Activated naive CD8-positive, alpha-beta T cell treated with anti-CD3 and anti-CD28 coated beads, Interleukin-2, amount 10 ng/mL, durations not matched to agents 7 days and 5 days (primary cell): ENCODE measurements at places on chromosomes 2 and 18.

GRCh38 chr18:46152436-46152807 is 48.2 kb downstream of the HAUS1 start:
- no peaks in the 10 kb centered on the region for H3K27me3 ChIP-seq
- peaks cover 18% of the 10 kb centered on the region for H3K36me3 ChIP-seq
- peak overlapping the region; percentile 14 for H3K27ac ChIP-seq
- no peak for DNase-seq
- peaks cover 65% of the 10 kb centered on the region for H3K4me1 ChIP-seq

DNA sequence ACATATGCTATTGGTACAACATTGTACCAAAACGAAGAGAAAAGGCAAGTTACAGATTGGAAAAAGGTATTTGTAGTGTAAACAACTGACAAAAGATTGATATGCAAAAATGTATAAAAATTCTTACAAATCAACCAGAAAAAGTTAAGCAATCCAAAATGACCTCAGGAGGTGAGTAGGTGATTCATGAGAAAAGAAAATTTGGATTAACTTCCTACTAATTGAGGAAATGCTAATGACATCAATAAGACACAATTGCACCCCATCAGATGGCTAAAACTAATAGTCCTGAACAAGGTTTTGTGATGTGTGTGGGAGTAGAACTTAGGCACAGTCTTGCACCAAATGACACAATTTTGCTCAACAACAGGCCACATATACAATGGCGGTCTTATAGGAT is 129.3 kb downstream of the COPS8 start:
- DNase-seq, result no peak
- peaks cover under 1% of the 10 kb centered on the region for H3K27me3 ChIP-seq
- H3K4me1 ChIP-seq, result no peaks in the 10 kb centered on the region
- H3K36me3 ChIP-seq, result no peaks in the 10 kb centered on the region
- H3K4me3 ChIP-seq, result no peak overlapping the region
- no peak overlapping the region for H3K27ac ChIP-seq

- no peaks in the 10 kb centered on the region for H3K36me3 ChIP-seq
- no peak overlapping the region for H3K27ac ChIP-seq
- no peaks in the 10 kb centered on the region for H3K27me3 ChIP-seq
- no peak for DNase-seq
- no peaks in the 10 kb centered on the region for H3K4me1 ChIP-seq
Observed at GRCh38 chr2:105114551-105114950, 76.7 kb downstream of the MRPS9 start.

GRCh38 chr2:201901786-201902185 is 95.4 kb downstream of the CDK15 start:
- peak overlapping the region; percentile 30 for H3K27ac ChIP-seq
- H3K36me3 ChIP-seq, result no peaks in the 10 kb centered on the region
- H3K4me1 ChIP-seq, result peaks cover 13% of the 10 kb centered on the region
- H3K4me3 ChIP-seq, result peak overlapping the region; percentile 64
- peaks cover 35% of the 10 kb centered on the region for H3K27me3 ChIP-seq

DNA sequence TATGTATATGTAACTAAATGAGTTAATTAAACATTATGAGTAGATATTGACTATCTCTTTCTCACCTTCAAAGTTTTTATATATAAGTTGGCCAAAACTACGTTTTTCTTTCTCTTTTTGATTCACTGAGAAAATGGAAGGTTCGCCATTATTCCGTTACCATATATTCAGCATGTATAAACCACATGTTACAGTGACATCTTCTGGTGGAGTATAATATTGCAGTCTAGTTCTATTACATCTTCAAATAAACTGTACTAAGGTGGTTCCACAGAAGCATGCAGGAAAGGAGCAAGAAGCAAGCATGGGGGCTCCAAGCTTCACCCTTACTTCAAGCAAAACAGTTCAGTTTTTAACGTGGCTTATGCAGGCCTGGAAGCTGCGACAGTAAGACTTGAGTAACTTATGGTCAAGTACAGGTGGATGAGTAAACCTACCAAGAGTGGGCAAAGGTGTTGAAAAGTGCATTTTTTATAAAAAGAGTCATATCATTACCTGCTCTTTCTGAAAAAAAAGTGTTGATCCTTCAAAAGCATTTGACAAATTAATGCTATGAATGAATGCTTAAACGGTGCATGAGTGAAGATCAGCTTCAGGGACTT is 129.8 kb upstream of the RAB6C start:
- no peak overlapping the region for H3K4me3 ChIP-seq
- H3K4me1 ChIP-seq, result no peaks in the 10 kb centered on the region
- no peaks in the 10 kb centered on the region for H3K36me3 ChIP-seq
- H3K27me3 ChIP-seq, result peaks cover 16% of the 10 kb centered on the region
- no peak for DNase-seq
- no peak overlapping the region for H3K27ac ChIP-seq

DNA sequence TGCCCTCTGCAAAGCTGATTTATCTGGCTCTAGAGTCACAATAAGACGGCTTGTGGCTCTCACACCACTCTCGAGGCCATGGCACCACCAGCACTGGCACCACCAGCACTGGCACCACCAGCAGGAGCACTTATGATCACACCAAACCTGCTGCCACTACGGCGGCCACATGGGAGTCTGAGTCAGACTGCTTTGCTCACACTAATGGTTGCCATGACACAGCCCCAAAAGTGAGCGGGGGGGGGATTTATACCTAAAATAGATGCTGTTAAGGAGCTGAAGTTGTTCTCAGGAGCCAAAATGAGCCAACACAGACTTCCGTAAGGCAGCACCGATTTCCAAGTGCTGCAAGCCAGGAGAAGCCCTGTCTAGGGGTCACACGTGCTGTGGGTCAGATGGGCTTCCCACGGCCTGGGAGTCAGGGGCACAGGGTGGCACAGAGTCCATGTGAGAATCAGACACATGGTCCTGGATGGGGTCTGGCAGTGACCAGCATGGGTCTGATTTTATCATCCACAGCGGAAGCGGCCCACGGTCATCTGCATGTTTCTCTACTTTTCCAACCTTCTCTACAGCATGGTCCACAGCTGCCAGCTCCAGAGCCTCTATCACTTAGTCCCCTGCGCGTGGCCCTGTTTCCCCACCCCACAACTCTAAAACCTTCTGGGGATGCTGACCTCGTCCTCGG is 16.7 kb downstream of the DNMT3A start:
- H3K27me3 ChIP-seq, result no peaks in the 10 kb centered on the region
- no peak for DNase-seq
- H3K4me3 ChIP-seq, result no peak overlapping the region
- H3K4me1 ChIP-seq, result peaks cover 30% of the 10 kb centered on the region

GRCh38 chr2:138979131-138979785 is 199.1 kb upstream of the NXPH2 start:
- H3K4me3 ChIP-seq, result no peak overlapping the region
- no peaks in the 10 kb centered on the region for H3K36me3 ChIP-seq
- no peak overlapping the region for H3K27ac ChIP-seq

GRCh38 chr2:21559351-21559750 is 435.6 kb downstream of the TDRD15 start:
- no peak for DNase-seq
- H3K4me1 ChIP-seq, result no peaks in the 10 kb centered on the region
- H3K4me3 ChIP-seq, result no peak overlapping the region
- H3K27ac ChIP-seq, result no peak overlapping the region
- H3K36me3 ChIP-seq, result no peaks in the 10 kb centered on the region

DNA sequence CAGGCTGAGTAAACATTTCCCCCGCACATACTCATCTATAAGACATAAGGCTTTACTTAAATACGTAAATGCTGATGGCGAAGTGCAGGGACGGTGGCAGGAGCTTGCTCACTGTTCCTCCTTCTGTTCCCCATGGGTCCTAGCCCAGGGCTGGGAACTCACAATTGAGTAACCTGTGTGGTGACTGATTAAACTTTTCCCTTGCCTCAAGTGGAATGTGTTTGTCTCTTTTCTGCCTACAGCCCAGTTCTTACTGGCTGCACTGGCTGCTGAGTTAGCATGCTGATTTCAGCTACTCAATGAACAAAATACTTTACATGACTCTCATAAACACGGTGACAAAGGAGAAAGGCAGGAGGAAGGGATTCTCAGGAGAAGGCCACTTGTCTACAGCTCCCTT is 87.3 kb downstream of the MARCO start:
- no peak for DNase-seq
- H3K4me1 ChIP-seq, result no peaks in the 10 kb centered on the region
- H3K27ac ChIP-seq, result no peak overlapping the region
- no peak overlapping the region for H3K4me3 ChIP-seq
- no peaks in the 10 kb centered on the region for H3K36me3 ChIP-seq

DNA sequence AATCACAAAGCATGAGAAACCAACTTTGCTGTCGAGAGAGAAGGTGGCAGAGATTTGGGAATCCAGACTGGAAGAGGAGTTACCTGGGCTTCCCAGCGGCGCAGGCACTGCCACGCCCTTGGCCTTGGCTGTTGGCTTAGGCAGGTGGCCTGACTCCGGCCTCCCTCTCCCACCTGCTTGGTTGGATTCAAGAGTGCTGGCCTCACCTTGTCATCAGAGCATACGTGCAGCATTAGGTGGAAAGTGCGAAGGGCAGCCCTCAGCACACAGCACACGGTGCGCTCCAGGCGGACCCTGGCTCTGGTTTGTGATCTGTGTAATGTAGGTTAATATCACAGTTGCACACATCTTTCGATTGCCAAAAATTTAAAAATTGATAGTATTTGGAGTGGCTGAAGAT is 19.2 kb upstream of the ASB1 start:
- H3K4me1 ChIP-seq, result peaks cover 6% of the 10 kb centered on the region
- H3K36me3 ChIP-seq, result no peaks in the 10 kb centered on the region
- DNase-seq, result no peak
- no peak overlapping the region for H3K27ac ChIP-seq
- no peaks in the 10 kb centered on the region for H3K27me3 ChIP-seq
- H3K4me3 ChIP-seq, result no peak overlapping the region

GRCh38 chr2:75666911-75667310 is 20.3 kb downstream of the MRPL19 start:
- H3K36me3 ChIP-seq, result peaks cover 23% of the 10 kb centered on the region
- no peak for DNase-seq
- H3K27ac ChIP-seq, result no peak overlapping the region
- no peaks in the 10 kb centered on the region for H3K4me1 ChIP-seq

- H3K4me3 ChIP-seq, result no peak overlapping the region
- H3K4me1 ChIP-seq, result no peaks in the 10 kb centered on the region
- no peaks in the 10 kb centered on the region for H3K36me3 ChIP-seq
- no peak for DNase-seq
Observed at GRCh38 chr2:21037671-21038108, 6.2 kb downstream of the APOB start.

DNA sequence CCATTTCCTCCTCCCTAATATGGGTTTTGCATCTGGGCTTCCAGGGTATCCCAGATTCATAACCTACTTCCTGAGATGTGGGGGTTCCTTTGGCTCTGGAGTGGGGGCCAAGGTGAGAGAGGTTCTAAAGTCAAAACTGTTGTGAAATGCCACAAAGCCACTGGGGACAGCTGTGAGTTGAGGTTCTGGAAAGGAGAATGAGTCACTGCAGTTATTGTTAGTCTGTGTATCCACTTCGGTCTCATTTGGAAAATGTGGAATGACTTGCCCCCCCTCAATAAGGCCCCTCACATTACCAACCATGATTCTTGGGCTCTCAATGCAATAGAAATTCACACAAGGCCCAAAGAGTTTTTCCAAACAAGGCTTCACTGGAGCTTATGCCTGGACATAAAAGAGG is 51.1 kb upstream of the LGALSL start:
- H3K36me3 ChIP-seq, result no peaks in the 10 kb centered on the region
- H3K4me1 ChIP-seq, result peaks cover 1% of the 10 kb centered on the region
- no peak for DNase-seq
- peaks cover 10% of the 10 kb centered on the region for H3K27me3 ChIP-seq
- no peak overlapping the region for H3K4me3 ChIP-seq

- H3K27ac ChIP-seq, result no peak overlapping the region
- peaks cover 2% of the 10 kb centered on the region for H3K36me3 ChIP-seq
- DNase-seq, result no peak
- H3K4me3 ChIP-seq, result no peak overlapping the region
Observed at GRCh38 chr18:23875966-23876895, 138.3 kb upstream of the TTC39C start.

DNA sequence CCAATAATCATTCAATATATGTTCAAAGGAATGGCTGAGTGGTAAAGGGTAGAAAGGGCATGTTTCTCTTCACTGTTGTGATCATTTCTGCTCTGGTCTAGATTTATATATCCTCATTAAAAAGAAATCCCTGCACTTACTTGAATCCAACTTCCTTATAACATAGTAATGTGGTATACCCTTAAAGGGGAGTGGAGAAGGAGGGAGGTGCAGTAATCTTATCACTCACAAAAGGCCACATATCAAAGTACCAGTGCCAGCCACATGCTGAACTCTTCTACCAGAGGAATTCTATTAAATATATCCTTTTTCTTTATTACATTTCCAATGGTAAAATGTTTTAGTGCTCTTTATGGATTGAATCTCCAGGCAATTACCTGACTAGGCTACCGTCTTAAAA is 3.3 kb downstream of the KATNAL2 start:
- no peak for DNase-seq
- H3K36me3 ChIP-seq, result no peaks in the 10 kb centered on the region
- H3K4me1 ChIP-seq, result peaks cover 15% of the 10 kb centered on the region
- no peak overlapping the region for H3K4me3 ChIP-seq

- DNase-seq, result no peak
- no peaks in the 10 kb centered on the region for H3K27me3 ChIP-seq
- H3K4me3 ChIP-seq, result no peak overlapping the region
- H3K4me1 ChIP-seq, result peaks cover 41% of the 10 kb centered on the region
- peaks cover 15% of the 10 kb centered on the region for H3K36me3 ChIP-seq
- H3K27ac ChIP-seq, result no peak overlapping the region
Observed at GRCh38 chr2:113162173-113162572, 11.6 kb upstream of the PSD4 start.

DNA sequence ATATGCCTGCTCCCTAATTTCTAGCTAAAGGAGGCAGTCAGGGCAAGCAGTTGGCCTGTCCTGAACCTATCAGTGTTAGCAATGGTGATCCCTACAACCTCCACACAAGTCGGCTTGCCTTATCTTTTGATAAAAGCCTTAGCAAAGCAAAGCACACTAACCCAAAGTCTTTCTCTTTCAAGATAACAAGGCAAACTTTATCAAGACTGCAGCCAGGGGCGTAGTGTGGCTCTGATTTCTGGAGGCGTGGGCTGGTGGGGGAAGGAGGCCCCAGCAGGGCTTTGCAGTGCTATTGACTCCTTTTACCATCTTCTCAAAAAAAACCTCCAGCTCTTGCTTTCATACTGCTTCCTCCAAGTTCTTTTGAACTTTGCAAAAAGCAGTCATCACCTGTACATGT is 40.2 kb upstream of the LAMA1 start:
- H3K4me1 ChIP-seq, result no peaks in the 10 kb centered on the region
- DNase-seq, result no peak
- no peaks in the 10 kb centered on the region for H3K27me3 ChIP-seq
- H3K27ac ChIP-seq, result no peak overlapping the region

GRCh38 chr2:176132205-176133171 is 3.0 kb downstream of the HOXD8 start:
- H3K27me3 ChIP-seq, result peaks cover 85% of the 10 kb centered on the region
- H3K36me3 ChIP-seq, result peaks cover 3% of the 10 kb centered on the region
- peak overlapping the region; percentile 74 for H3K4me3 ChIP-seq
- H3K27ac ChIP-seq, result no peak overlapping the region
- H3K4me1 ChIP-seq, result peaks cover 25% of the 10 kb centered on the region

DNA sequence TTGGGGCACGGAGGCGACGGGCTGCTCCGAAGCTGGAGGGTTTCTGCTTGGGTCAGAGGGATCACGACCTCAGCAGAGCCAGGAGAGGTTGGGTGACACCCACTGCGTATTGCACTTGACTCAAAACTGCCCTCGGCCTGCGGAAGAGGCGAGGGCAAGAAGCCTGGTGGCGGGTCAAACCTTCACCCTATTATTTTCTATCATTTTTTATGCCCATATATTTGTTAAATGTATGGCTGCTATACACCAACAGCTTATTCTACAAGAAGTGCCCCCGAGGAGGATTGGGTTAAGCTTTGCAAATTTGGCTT is 12.6 kb upstream of the SATB2 start:
- H3K4me1 ChIP-seq, result peaks cover 2% of the 10 kb centered on the region
- no peak overlapping the region for H3K4me3 ChIP-seq
- H3K27me3 ChIP-seq, result peaks cover 86% of the 10 kb centered on the region

- H3K4me3 ChIP-seq, result no peak overlapping the region
- H3K27ac ChIP-seq, result no peak overlapping the region
- DNase-seq, result no peak
- no peaks in the 10 kb centered on the region for H3K36me3 ChIP-seq
Observed at GRCh38 chr2:148593421-148593820, 51.1 kb upstream of the EPC2 start.
